ENCODE measurements at places on chromosomes 2 and 18. TPM values are rescaled to one million over a fixed set of nuclear protein-coding genes. Genes with fewer than 3 reads are reported as not detected.

DNA sequence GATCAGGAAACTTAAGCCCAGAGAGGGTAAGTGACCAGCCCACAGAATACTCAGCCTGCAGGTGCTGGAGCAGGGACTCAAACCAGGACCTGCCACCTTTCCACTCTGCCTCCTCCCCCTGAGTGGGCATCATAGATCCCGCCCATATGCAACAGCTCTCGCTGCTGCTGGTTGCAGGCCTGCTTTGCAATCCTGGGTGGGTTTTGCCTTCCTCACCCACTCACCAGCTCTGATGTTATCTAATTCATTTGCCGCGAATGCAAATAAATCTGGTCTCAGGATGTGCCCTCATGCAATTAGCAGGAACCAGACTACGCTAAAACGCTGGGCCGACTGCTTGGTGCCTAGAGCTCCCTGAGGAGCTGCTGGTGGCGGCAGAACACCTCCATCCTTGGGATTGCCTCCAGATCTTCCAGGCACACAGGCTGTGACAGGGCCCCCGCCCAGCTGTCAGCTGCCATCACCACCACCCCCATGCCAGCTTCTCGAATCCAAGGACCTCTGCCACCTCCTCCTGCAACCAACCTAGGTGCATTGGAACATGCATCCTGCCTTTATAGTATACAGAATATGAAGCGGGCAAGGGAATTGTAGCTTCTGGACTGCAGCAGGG is 28.8 kb downstream of the CNGA3 start:
- no peak for DNase-seq

DNA sequence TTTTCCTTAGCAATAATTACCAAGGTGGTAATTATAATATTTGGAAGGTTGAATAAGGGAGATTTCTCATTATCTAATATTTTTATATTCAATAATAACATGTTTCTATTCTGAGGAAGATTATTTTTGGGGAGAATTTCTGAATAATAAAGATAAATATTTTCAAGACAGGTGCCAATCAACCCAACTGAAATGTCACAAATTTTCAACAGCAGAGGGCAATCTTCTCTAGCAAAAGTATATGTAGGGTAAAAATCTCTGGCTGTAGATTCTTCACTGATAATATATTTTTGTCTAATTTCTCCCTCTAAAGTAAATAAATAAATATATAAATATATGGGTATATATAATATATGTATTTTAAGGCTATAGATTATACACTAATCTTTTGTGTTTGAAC is 1187.2 kb upstream of the CRIM1 start:
- DNase-seq = no peak

DNA sequence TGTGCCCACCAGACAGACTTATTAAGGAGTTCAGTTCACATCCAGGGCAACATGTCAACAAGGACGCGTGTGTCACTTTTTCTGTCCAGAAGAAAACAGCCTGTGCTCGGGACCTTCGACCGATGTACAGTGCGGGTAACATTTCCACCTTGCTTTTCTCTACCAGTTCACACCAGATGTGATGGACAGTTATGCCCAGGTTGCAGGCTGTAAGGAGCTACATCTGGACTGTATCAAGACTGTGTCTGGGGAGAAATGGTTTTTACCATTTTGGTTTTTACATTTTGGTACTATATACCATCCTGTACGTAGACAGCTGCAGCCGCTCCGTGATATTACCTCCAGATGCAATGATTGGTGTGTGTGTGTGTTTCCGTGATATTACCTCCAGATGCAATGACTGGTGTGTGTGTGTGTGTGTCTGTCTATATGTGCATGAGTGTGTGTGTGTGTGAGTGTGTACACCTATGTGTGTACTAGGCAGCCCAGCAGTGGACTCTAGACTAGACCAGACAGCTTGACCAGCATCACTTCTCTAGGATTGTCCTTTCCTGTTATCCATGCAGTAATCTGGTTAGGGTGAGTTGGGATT is 118.0 kb downstream of the COL6A3 start:
- no peak for DNase-seq

- no peak for DNase-seq
Observed at GRCh38 chr2:28670856-28671255, 80.8 kb upstream of the PPP1CB start.

GRCh38 chr2:116804901-116805300 is 1009.6 kb upstream of the DDX18 start:
- no peak for DNase-seq

- no peak for DNase-seq
Observed at GRCh38 chr2:190180313-190181122, 118.0 kb upstream of the MSTN start.

DNA sequence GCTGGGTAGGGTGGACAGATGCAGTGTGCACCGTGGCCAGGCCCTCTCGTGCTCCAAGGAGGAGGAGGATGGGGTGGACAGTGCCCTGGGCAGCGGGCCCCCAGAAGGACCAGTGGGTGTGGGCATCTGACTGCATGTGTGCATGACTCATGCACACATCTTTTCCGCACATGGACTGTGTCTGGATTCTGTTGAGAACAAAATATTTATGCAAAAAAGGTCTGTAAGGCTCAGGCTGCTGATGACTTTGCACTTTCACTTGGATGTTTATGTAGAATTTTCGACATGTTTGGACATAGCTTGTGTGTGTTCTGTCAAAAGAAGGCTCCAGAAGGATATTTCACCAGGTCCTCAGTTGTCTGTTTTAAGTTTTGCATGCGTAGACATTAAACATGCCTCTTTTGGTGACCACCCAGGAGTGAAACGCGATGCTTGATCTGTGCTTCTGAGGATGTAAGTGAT is 45.6 kb downstream of the MTCL1 start:
- no peak for DNase-seq

DNA sequence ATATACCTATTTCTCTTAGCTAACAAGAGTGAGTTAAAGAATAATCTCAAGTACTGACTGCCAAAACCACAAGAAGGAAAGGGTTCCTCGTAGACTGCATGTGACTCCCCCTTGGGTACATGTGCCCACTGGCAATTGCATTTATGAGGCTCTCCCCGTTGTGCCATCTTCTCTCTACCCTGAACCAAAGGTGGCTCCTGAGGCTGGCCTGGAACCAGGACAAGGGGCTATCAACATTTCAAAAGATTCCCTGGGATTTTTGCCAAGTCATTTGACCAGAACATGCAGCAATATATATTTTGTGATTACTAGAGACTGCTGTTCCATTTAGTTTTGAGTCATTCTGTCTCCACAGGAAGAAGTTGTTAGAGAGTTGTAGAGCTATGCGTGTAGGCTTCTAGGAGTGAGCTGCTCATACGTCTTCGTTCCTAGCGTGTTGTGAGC is 45.8 kb downstream of the LAMA3 start:
- no peak for DNase-seq

- no peak for DNase-seq
Observed at GRCh38 chr18:23882616-23883276, 131.8 kb upstream of the TTC39C start.

- DNase-seq = no peak
Observed at GRCh38 chr2:8125741-8126711, 555.8 kb upstream of the ID2 start.

- no peak for DNase-seq
Observed at GRCh38 chr2:239802185-239802649, 222.9 kb downstream of the NDUFA10 start.

GRCh38 chr18:50594942-50595341 is 35.1 kb downstream of the MAPK4 start:
- DNase-seq = no peak

DNA sequence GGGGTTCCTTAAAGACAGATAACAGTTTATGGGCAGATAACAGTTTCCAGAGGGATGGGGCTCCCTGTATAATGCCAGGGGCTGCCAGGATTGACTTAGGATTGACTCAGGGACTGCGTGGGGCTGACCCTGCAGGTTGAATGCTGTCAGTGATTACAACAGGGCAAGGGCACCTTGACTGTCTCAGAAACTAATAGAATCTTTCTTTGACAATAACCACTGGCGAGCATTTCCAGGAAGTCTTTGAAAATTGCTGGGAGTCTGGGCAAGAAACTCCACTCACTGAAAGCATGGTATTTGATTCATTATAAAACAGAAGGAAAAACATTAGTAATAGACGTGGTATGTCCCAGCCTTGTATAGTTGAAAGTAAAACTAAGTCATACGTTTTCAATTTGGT is 101.0 kb downstream of the GPD2 start:
- DNase-seq = no peak

DNA sequence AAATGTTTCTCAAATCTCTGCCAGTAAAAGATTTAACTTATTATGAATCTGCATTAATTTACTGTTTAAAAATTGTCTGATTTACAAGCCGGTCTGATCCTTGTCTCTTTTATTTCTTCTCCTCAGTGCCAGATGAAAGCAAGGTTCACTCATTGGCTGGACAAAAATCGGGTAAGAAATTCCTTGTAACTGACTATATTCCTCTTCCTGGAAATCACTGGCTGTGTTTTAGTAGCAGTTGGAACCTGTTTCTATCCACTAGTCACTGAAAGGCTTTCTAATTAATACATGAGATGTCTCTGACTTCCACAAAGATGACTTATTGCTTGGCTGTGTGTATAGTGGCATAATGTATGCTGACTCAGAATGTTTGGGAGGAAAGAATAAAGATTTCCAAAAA is 436.6 kb upstream of the NRP2 start:
- no peak for DNase-seq

DNA sequence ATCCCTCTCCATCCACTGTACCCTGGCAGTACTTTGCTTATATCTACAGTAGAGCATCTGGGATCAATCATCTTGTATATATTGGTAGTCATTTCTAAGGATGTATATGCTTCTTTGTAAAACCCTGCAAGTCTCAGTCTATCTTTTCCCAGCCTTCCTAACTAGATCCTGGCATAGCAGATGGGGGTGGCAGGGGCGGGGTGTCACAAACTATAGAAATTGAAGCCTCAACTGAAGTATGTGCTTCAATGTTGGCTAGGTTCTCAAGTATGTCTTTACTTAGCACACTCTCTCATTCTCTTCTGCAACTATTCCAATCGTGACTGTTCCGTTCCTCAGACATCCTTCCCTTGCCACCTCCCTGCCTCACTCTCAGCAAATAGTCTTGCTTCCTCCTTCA is 30.1 kb upstream of the AGPS start:
- no peak for DNase-seq

DNA sequence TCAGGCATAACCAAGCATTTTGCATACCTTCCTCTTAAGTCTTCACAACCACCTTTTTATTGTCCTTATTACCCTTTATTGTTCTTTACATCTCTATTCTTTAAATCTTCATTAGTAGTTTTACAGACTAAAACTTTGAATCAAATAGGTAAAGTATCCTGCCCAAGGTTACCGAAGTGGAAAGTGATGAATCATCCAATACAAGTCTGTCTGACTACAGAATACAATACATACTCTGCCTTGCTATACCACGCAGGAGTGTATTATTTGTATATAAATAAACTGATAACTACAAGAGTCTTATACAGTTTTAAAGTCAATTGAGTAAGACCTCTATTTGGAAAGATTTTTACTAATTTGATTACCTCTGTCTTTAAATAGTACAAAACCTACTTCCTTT is 196.0 kb downstream of the ZEB2 start:
- no peak for DNase-seq

- no peak for DNase-seq
Observed at GRCh38 chr2:36769106-36769505, 72.6 kb downstream of the VIT start.

The NYAP2 gene
- not detected for total RNA-seq

The DYSF gene
- 0.31 TPM for total RNA-seq

The NTSR2 gene
- not detected for total RNA-seq

The HOXD8 gene
- not detected for total RNA-seq

The MOGAT1 gene
- not detected for total RNA-seq

Data from CD4-positive, alpha-beta T cell (primary cell).